ENCODE measurements at places on chromosomes 6 and 20.
A peak's percentile ranks its signal among the peaks of the same experiment; 100 is the strongest.

DNA sequence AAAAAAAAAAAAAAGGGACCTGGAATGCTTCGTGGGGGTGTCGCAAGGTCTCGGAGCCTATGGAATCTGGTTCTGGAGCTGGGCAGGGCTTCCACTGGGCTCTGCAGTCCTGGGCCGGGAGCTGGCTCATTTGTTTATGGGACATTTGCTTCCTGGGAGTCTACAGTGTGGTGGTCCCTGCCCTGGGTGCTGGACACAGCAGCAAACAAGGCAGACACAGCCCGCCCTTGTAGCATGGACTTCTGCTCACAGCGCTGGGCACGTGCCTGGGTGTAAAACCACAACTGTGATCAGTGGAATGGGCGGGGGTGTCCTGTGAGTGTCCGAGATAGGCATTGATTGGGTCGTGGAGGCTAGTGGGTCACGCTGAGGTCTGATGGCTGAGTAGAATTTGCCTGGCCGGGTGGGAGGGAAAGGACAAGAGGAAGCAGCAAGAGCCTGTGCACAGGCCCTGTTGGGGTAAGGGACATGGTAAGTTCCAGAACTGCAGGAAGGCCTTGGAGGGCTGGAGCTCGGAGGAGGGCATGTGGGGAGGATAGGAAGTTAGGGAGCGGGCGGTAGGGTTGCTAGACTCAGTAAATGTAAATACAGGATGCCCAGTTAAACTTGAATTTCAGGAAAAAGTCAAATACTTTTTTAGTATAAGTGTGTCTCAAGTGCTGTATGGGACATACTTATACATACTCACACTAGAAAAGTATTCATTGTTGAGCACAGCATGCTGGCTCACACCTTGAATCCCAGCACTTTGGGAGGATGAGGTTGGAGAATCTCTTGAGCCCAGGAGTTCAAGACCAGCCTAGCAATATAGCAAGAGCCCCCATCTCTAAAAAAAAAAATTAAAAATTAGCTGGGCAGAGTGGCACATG, 61.3 kb upstream of the PMEPA1 start:
- no peak for DNase-seq

GRCh38 chr6:97294451-97294850, 11.4 kb upstream of the MMS22L start:
- peak; percentile 44 for DNase-seq

DNA sequence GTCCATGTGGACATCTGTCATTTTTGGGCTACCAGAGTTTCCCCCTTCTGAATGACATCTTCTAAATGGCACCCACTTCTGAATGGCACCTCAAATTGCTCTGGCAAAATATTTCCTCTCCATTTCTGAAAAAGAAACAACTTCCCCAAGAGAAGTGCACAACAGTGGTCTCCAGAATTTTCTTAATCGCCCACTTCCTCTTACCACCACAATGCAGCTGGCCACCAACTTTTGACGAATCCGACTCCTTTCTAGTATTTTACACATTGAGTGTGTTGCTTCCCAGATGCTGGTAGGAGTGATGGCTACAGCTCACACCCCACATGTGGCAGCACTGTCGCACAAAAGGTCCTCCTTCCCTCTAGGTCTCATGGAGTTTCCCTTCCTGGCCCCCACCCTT, 216.1 kb downstream of the FOXA2 start:
- DNase-seq: no peak

DNA sequence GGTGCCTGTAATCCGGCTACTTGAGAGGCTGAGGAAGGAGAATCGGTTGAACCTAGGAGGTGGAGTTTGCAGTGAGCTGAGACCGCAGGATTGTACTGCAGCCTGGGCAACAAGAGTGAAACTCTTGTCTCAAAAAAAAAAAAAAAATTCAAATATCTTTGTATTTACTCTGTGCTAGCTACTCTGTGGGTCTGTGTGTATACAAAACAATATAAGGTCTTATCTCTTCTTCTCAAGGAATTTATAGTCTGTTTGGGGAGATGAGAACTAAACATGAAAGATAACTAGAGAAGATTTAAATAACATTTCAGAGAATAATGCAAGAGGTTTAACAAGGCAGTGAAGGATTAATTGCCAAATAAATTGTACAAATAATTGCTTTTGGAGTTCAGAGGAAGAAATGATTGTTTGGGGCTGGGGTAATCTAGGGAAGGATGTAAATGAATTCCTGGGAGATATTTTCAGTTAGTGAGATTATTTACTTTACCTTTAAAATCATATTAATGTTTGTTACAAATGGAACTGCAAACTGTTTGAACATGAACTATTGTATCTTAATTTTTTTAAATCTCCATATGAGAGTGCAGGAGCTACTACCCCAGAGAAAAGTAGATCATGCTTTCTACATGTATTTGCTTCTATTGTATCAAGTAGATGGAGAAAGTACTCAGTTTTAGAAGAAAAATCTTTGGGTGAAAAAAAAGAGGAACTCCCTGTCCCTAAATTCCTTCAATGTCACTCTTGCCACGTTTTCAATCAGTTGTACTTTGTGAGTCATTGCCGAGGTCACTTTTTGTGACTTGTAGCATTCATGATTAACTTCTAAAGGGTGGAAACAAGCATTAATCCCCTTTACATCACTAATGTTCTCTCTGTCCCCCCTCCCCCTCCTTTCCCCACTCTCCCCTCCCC, 39.0 kb downstream of the NCOA3 start:
- no peak for DNase-seq

DNA sequence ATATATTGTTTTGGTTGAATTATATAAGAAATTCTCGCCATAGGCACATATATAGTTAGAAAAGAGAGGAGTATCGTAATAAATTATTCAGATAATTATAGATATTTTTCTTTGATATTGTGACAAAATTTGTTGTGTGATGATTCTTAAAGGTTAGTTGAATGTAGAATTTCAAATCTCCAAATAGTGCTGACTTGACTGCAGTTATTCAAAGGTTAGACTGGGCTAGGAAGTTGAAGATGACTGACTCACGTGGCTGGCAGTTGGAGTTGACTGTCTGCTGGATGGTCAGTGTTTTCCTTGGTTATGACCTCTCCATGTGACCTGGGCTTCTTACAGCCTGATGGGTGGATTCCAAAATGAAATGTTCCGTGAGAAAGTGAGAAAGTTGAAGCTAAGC, 55.3 kb downstream of the FLRT3 start:
- no peak for DNase-seq

GRCh38 chr20:25136056-25136455, 54.1 kb upstream of the VSX1 start:
- no peak for DNase-seq

DNA sequence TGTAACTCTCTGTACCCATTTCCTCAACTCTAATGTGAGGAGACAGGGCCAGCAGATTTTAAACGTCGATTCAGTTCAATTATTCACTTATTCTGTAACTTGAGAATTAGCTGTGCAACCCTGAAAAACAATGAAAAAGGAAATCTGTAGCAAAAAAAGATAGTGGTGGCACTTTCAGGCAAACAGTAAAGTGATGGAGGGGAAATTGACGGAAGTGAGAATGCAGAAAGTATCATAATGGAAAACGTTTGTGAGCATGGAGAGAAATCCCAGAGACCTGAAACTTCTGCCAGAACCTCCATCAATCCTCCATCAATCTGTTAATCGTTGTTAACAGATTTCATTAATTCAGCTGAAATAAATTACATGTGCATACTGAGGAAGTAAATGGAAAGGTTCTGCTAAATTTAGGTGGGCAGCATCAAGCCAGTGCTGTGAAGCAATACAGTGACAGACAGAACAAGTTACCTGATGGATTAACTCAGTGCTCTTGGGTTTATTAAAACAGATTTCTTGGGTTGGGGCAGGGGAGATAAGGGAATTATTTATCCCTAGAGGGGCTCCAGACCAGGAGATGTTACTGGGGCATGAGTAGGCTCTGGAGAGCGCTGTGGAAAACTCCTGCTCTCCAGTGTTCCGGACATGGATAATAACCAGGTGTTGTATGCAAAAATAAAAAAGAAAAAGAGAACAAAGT, 17.5 kb downstream of the KIZ start:
- DNase-seq: no peak

GRCh38 chr6:163780994-163781393, 366.5 kb downstream of the QKI start:
- DNase-seq: peak; percentile 75

GRCh38 chr6:30483677-30484279, 5.5 kb upstream of the HLA-E start:
- DNase-seq: peak; percentile 63

- DNase-seq: no peak
These were observed 46.3 kb downstream of the HIVEP1 start for GRCh38 chr6:12058172-12058961.

DNA sequence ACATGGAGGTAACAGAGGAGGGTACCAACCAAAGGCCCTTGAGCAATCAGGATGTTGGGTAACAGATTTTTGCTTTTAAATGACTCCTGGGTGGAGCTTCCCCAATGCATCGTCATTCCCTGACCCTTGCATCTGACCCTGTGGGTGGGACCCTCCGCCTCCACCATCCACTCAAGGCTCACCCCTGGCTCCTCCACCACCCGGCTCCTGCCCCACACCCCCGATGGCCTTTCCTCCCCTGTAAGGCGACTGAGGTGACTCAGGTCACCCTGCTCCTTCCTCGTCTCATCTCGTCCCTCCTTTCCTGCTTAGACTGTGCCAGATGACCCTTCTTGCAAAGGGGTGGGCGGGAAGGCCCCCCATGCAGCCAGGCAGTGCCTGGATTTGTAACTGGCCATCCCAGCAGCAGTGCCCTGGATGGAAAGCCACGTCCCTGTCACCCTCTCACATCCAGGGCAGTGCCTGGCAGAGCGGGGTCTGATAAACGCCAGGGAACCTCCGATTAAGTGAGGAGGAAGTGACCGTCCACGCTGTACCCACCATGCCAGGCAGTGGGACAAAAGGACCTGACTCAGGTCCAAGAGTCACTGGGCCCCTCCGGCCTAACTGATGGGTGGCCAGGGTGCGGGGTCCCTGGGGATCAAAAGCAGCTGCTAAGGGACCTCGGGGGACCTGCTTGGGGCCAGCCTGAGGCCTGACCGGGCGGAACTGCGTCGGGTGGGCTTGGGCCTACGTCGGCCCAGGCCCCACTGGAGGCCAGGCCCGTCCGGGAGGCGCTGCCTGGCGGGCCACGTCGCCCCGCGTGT, 624 bp upstream of the NPEPL1 start:
- no peak for DNase-seq

DNA sequence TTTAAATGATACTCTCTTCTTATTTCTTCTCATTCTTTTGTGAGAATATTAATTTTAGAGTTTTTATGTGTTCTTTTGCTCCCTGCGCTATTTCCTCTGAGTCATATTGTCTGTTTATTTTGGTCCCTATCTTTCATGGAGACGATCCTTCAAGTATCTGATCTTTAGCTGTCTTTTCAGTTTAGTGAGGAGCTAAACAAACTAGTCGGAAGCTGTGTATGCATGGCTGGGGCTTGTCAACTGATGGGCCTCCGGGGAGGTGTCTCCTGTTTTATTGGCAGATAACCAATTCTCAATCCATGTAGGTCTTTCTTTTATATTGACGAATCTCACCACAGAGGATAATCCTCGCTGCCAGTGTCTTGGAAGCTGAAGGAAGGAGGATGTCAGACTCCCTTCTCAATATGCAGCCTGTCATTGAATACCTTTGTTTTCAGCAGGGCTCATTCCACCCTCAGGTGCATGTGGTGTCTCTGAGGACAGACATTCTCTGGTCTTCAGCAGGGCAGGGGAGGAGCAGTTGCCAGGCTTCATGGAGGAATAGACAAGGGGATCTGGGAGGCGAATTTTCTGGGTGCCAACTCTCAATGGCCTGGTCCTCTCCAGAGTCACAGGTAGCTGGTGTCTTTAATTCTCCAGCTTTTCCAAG, 64.9 kb downstream of the RNF182 start:
- DNase-seq: no peak

DNA sequence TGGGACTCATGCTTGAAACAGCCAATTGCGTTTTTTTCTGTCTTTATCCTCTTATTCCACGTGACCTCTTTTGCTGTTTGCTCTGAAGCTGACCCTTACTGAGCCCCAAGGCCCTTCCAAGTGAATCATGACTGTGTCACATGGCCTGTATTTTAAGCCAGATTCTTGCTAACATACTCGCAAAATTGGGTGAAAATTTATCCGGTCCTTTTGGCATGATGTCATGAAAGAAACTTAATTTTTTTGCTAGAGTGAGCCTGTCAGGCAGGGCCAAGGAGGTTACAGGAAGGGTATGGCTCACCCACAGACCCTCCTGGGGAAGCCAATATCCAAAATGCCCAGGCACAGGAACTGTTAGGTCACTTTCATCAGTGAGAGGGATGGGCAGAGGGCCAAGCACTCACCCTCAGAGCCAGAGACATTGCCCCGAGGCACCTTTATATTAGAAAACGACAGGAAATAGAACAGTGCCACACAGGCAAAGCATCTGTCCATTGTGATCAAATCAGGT, 296.7 kb downstream of the CDH26 start:
- no peak for DNase-seq

DNA sequence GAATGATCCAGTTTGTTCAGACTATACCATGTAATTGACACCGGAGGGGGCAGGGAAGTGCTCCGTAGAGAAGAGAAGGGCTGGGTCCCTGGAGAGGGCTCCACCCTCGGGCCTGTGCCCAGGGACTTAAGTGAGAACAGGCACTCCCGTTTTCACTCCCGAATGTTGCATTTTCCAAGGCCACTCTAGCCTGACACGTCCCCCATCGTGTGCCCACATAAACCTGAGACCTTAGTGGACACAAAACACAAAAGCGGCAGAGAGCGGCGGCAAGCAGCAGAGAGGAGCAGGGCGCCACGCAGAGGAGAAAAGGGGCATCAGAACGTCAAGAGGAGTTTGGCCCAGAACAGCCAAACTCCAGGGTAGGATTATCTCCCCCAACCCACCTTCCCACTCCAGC, 1405.1 kb downstream of the GRIK2 start:
- no peak for DNase-seq

DNA sequence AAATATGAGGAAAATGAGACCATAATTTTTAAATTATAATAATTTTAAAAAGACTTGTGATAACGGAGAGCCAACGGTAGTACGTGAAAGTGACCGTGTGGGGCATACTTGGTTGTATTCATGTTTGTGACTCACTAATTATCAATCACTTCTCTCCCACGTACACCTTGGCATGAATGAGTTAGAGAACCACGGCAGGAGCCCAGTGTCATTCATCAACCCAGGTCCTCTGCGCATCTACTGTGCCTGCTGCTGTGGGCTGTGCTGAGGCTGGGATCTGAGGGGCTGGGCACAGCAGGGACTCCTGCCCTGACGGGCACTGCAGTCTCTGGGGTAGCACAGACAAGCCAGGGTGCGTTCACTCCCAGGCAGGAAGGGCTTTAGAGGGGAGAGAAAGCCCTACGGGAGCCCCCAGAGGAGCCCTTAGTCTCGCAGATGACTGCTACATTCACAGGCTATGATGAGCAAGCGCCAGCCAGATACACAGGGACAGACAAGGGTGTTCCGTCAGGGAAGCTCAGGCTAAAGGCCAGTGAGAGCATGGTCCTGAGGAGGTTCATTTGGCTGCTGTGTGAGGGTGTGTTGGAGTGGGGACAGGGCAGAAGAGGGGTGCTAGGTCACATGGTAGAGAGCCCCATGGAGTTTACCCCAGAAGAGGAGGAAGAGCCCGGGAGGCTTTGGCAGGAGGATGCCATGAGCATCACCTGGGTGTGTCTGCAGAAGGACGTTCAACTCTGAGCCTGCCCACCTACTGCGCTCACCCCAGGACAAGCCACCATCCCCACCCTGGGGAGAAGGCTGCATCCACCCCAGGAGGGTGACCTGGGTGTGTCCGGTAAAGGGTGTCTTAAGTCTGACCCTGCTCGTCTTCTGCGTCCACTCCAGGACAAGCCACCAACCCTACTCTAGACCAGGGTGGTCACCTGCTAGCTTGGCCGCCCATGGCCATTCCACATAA, 8.2 kb upstream of the RPS6KA2 start:
- DNase-seq: no peak

Measured in astrocyte of the cerebellum (primary cell).